ENCODE measurements at places on chromosomes 6 and 20.

GRCh38 chr20:16216914-16217230, 356.4 kb downstream of the KIF16B start:
- DNase-seq: no peak

DNA sequence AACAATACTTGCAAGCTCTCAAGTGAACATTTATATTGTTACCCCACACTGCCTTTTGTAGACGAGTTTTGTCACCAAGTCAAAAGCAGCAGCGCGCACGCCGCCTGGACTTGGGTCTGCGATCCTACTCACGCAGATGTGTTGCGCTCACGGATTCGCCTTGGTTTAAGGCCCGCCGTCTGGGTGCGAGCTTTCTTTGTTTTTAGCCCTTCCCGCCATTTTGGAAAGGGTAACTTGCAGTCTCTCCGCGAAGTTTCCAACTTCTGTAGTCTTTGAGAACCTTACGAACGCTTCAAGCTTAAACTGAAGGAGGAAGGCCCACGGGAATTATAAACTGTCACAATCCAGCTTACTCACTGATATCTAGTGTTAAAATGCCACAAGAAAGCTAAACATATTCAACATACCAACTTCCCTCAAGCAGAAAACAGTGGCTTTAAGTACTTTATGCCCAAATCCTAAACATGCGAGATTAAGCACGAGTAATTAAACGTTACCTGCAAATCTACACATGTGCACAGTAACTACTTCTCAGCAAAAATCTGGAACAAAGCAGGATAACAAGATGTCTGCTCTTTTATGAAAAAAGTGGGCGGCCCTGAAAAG, 80.4 kb upstream of the BTN3A2 start:
- no peak for DNase-seq

DNA sequence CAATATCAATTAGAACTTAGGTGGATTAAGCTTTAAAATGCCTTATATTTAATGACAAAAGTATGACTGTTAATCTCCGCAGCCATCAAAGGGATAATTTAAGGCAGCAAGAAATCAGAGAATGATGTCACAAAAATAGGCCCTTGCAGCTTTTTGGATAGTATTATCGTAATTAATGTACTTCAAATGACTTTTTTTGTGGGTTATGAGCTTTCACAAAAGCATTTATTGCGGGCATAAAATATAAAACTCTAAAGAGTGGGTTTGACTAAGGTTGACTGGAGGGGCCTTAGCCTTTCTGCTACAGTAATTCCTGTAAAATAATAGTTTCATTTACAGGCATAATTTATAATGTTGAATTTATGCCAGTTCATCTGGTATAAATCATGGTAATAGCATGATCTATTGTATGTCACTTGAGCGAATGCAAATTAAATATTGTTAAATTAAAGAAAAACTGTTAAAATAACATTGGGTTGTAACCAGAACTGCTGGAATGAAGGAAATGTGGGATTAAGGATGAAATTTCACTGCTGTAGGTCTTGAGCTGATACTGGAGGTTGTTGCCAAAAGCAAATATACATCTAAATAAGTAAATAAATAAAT, 78.5 kb upstream of the ZFP64 start:
- DNase-seq: no peak

DNA sequence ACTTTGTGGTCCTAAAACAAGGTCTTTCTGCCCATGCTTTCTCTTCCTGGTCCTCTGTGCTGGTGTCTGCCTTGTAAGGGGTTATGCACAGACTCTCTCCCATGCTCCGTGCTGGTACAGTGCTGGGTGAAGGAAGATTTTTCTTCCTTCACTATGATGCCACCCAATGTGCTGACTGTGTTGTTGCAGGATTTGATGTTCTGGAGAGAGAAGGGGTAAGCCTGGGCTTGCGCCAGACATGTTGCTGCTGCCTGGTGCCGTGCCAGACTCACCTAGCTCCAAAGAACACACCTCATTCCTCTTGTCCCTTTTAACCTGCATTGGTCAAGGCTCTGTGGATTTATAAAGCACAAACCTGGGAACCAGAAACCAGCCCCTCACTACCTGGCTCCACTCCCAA, 28.4 kb upstream of the ARMH2 start:
- DNase-seq: no peak

- no peak for DNase-seq
Observed at GRCh38 chr20:56606174-56606945, 22.7 kb upstream of the TFAP2C start.

DNA sequence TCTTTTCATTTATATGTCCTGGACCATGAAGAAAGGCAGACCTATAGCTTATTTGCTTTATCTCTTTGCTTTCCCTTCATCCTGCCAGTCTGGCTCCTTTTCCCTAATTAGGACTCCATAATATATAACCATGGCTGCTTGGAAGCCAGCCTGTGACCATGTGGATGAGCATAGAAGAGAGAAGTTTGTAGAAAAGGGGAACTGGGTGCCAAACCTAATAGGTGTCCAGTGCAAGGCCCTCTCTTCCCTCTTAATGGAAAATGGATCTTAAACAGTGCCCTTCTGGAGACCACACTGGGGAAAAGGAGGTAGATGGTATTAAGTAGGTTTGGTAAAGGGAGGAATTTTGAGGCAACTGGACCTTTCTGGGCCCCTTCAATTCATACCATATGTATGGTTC, 16.7 kb upstream of the OSTM1 start:
- no peak for DNase-seq

- no peak for DNase-seq
Observed at GRCh38 chr20:62129731-62130531, 7.7 kb downstream of the LSM14B start.

DNA sequence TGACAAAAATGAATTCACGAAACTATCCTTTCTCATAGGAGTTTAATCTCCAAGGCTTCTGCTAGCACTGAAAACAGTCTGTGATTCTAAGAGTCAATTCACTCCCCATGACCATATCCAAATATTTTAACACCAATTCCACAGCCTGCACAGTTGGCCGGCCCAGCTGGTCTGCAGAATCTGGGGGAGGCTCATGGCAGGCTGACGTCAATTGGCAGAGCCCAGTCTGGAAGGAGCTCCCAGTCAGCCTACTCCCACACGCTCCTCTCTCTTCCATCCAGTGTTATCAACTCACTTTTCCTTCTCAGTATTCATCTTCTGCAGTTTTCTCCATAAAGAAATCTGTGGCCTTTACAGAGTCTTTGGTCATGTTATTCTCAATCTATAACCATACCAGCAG, 111.0 kb downstream of the TBXT start:
- no peak for DNase-seq

- no peak for DNase-seq
Observed at GRCh38 chr20:2533118-2533517, 3.3 kb upstream of the TMC2 start.

DNA sequence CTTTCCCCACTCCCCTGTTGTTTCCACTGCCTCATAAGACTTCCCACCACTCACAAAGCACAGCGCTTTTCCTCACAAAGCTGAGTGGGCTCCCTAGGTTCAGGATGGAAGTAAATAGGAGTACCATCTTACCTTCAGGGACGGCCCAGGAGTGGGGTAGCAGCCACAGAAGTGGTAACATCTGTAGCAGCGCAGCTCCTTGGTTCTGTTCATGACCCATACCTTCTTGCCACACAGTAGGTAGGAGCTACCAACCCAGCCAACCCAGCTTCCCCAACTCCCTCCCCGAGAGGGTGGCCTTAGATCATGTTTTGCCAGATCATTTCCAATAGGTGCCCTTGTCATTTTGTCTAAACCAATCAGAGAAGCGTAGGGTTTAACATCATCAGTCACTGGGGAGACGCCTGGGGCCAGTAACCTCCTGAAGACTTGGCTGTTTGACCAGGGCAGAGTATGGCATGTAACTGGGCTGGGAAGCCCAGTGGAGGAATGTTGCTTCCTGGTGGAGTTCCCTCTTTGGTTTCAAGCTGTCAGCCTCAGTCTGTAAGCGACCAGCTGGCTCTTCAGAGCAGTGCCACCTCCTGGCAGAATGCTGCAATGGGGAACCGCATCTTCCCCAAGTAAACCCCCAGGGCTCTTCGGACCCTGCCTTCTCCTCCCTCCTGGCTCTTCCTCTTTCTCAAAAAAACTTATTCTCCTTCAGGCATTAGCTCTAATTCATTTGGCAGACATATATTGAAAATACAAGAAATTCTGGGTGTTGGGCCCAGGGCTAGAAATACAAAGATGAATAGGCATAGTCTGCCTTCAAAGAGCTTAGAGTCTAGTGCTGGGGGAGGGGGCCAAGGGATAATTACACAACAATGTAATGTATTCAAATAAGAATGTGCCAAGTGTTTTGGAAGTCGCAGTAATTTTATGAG, at the start of gene HLA-DMA:
TSS of gene HLA-DMA (minus strand) at position 281 of the 923 bp plus-strand sequence. CDS start at position 220, 61 bp downstream.
- peak; percentile 71 for DNase-seq

DNA sequence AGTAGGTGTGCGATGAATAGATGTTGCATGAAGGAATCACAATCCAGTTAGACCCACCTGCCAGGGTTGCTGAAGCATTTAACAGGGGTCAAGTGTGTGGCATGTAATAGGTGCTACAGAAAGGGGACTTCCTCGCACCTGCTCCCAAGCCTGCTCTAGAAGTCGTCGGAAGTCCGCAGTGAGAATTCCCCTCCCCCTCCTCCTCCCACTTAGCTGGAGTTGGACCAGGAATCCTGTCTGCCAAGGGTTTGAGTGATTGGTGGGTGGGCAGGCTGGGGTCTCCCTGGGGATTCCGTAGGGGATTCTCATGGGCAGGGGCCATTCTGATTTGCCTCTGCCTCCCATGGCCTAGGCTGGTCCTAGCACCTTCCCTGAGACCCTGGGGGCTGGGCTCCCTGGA, 10.3 kb downstream of the SCRT2 start:
- no peak for DNase-seq

DNA sequence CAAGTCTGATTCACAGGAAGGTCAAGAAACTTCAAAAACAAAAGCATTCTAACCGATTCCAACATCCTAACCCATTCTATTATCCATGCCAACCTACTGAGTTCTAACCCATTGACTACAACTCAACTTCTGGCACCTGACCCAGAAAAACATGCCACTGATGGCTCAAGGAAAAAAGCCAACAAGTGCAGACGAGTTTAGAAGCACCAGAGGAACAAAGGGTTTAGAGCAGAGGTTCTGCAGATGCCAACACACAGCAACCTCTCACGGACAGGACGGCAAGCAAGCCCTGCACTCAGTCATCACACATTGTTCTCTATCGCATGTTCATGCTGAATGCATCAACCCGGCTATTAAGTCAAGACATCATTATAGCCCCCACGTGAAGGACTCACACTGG, 25.2 kb upstream of the MC3R start:
- DNase-seq: no peak

DNA sequence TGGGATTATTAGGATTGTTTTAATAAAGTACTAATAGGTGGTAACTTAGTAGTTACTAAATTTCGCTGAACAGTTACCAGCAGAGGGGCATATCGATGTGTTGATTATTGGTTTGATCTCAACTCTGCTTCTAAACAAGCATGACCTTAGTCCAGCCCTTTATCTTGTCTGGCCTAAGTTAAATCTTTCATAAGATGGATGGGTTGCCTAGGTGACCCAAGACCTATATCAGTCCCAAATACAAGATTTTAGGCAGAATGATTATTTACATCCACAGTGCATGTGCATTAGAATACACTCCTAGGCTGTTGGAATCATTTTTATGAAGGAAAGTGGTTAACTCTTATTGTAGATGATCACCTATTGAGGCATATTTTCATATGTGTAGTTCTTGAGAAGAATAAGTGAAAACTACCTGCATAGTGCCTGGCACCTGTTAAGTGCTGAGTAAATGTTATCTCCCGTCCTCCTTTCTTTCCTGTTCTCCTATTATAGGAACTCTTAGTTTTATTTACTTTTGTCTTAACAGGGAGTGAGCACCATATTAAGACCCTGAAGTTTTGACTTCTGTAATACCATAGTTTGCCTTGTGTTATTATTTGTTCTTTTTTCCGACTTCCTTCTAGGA, 1.1 kb downstream of the HSF2 start:
- no peak for DNase-seq

- DNase-seq: no peak
Observed at GRCh38 chr6:89357390-89357789, 4.9 kb upstream of the UBE2J1 start.

DNA sequence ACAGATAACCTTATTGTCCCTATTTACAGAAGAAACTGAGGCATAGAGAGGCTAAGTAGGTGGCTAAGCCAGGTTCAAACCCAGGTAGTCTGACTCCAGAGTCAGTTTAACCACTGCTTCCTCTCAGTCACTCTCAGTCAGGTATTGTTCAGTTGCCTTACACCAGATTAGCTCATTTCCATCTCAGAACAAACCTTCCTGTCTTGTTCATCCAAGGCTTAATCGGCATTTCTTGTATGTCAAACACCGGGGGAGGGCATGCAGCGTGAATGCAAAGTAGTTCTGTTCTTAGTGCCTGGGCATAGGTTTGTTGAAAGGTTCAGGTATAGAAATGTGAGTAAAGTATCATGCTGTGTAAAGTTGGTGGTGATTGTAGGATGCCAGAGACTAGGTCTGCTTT, 51.7 kb downstream of the CTNNBL1 start:
- DNase-seq: no peak

- DNase-seq: peak; percentile 56
Observed at GRCh38 chr20:57361517-57361916, 10.5 kb downstream of the RAE1 start.

DNA sequence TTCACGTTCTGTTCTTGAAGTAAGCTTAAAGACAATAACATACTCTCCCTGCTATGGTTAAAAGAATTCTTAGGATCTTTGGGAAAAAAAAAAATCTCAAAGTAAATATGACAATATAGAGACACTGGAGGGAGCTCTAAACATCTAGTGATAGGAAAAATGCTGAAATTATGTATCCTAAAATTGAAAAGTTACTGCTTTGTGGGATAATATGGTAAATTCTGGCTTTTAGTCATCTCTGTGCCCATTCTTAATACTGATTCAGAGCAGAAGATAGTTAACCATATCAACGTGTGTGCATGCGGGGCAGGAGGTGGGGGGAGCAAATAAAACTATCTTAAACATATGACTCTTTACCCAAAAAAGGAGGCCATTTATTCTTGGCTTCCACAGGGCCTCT, 165.4 kb downstream of the GMPR start:
- no peak for DNase-seq

DNA sequence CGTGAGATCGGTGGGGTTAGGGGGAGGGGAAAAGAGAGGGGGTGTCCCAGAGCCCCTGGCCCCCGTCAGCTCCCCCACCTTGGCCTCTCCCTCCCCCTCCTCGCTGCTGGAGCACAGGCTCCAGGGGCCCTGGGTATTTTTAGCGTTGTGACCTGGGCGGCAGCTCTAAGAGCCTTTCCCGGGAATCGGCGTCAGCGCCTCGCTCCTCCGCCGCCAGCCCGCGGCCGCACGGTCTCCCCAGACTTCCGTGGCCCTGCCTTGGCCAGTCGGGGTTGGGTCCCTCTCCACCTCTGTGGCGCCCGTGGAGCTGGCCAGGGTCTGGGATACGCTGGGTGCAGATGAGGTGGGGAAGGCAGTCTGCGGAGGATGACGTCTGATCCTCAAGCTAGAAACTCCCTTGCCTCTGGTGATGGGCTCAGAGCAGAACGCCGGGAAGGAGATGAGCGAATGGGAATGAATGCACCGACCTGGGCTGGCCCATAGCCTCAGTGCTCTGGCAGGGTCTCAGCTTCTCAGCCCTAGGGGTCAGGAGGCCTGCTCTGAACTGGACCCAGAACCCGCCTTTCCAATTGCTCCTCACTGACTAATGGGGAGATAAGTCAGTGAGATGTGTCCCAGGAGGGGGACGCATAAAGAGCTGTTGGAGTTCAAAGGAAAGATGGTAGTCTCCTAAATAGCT, 883 bp upstream of the DBNDD2 start:
- no peak for DNase-seq

- DNase-seq: no peak
Observed at GRCh38 chr20:51449498-51450220, 92.9 kb downstream of the NFATC2 start.
